ENCODE measurements at places on chromosomes 16 and 17.

GRCh38 chr17:27299384-27300049, 5.6 kb downstream of the WSB1 start:
- DNase-seq: no peak

GRCh38 chr16:6771956-6772355, 560.7 kb upstream of the RBFOX1 start:
- DNase-seq: no peak

- DNase-seq: no peak
Observed at GRCh38 chr16:6827931-6828330, 504.7 kb upstream of the RBFOX1 start.

- no peak for DNase-seq
Observed at GRCh38 chr17:77958716-77959125, 218 bp downstream of the TNRC6C start.

- no peak for DNase-seq
Observed at GRCh38 chr17:4553669-4554068, 1.5 kb downstream of the MYBBP1A start.

DNA sequence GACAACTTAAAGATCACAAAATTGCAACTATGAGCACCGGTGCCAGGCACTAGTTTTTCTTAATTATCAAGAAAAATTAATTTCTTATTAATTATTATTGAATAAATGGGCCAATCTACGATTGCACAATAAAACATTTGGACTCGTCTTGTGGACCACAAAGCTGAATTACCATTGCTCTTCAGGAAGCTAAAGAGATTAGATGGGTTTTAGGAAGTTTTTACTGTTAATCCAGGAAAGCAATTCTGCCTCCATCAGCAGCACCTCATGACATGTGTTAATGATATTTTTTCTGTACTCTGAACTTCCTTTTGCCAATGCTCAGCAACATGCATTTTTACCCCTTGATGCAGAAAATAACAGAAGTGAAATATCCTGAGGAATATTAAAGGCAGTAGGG, 37.9 kb downstream of the HS3ST3A1 start:
- no peak for DNase-seq

- DNase-seq: no peak
Observed at GRCh38 chr17:78665952-78666920, 89.0 kb upstream of the DNAH17 start.

GRCh38 chr17:16122697-16123434, 92.5 kb downstream of the NCOR1 start:
- no peak for DNase-seq

DNA sequence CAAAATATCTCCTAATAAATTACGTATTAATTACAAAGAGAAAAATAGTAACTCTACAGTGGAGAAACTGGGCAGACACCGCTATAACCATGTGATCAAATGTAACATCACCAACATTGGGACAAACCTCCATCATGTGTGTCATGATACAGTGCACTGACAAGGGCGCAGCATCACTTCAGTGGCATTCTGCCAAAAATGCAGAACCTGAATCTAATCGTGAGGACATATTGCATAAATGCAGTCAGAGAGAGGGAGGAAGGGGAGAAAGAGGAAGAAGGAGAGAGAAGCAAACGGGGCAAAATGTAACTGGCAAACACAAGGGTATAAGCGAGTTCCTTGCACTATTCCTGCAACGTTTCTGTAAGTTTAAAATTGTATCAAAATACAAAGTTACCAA, 74.2 kb upstream of the MARCHF10 start:
- DNase-seq: no peak

DNA sequence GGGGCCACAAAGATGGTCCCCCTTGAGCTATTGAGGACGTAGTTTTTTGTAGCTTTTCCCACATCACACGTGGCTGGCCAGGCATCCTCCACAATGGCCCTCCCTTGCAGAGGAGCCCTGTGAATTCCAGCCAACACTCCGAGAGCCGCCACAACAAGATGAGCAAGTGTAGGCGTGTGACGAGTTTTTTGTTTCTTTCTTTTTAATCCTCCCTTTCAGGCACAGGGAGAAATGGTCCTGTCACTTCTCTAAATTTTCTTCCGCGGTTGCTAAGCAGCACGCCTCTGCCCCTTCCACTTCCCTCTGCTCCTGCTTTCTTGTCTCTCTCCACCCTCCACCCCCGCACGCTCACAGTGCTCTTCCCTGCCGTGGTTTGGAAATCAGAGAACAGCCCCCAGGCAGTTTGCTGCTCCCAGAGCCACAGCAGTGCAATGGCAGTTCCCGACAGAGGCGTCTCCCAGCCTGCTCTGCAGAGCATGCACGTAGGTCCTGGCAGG, 68.0 kb upstream of the MRTFB start:
- peak; percentile 82 for DNase-seq

GRCh38 chr17:78934681-78935418, 9.7 kb upstream of the TIMP2 start:
- peak; percentile 66 for DNase-seq

GRCh38 chr16:66036793-66037715, 329.4 kb upstream of the CDH5 start:
- no peak for DNase-seq

- no peak for DNase-seq
Observed at GRCh38 chr17:74226252-74226651, 12.9 kb downstream of the TTYH2 start.

- peak; percentile 38 for DNase-seq
Observed at GRCh38 chr17:3890878-3891219, 2.0 kb downstream of the CAMKK1 start.

GRCh38 chr17:35373984-35374765, 754 bp upstream of the SLFN11 start:
- DNase-seq: peak; percentile 52

GRCh38 chr16:89171216-89172170, at the start of gene CDH15:
Gene CDH15, plus strand, starts transcription at chr16:89171748. Its CDS starts 84 bp downstream, at chr16:89171832.
- DNase-seq: peak; percentile 100

DNA sequence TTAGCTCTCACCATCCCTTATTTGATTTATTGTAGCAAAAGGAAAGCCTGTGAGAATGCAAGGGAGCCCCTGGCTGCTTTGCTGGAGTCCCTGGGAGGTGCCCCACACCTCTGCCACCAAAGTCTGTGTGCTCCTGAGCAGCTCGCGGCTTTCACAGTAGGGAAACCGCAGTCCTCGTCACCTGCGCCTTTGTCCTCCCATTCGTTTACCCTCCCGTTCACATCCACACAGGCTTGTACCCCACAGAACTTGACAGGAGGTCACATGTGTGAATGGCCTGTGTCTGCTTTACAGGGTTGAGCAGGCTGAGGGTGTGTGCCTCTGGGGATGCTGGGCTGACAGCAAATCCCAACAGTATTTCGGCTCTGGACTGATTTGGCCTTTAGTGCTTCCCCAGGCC, 152.5 kb downstream of the LGALS9B start:
- no peak for DNase-seq

- no peak for DNase-seq
Observed at GRCh38 chr17:28912281-28912937, 9.5 kb upstream of the DHRS13 start.

DNA sequence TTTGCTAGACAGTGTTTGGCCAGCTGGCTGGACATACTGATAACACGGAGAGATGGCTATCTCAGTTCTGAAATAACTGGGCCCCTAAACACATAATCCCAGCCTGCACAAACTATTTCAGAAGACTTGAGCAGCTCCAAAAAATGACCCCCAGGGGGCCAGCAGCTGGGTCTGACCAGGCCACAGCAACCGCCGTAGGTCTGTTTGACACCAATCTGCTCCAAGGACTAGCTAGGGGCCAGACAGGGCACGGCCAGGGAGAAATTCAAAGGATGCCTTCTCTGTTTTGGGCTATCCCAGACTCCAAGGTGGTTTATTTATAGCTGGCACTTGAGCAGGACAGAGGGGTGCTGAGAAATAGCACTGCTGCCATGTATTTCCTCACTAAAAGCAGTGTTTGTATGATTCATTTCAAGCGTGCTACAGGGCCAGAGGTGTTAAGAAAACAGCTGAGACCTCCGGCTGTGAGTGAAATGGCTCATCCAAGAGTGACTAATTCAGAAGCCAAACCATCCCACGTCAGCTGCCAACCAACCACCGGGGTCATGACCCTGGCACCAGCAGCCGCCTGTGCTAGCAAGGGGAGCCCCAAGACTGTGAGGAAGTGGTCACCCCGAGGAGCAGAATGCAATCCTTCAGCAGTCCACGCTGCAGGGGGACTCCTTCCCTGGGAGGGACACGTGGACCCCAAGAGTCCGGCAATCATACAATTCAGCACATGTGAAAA, 5.7 kb downstream of the GGA2 start:
- DNase-seq: peak; percentile 94

DNA sequence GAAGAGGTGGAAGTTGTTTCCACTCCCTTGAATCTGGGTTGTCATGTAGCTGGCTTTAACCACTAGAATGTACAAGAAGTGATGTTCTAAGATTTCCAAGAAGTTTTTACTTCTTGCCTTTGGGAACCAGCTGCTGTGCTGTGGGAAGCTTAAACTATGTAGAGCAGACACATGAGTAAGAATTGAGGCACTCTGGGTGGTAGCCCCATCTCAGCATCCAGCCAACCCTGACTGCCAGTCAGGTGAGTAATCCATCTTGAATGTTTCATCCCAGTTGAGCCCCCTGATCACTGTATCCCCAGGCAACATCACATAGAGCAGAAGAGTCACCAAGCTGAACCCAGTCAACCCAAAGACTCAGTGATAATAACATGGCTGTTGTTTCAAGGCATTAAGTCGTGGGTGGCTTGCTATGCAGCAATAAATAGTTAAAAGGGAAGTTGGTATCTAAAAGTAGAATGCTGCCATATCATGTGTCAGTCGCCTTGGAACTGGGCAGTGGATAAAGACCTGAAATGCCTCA, 62.8 kb upstream of the GPR139 start:
- no peak for DNase-seq

- DNase-seq: no peak
Observed at GRCh38 chr16:81706327-81707295, 72.5 kb upstream of the PLCG2 start.

DNA sequence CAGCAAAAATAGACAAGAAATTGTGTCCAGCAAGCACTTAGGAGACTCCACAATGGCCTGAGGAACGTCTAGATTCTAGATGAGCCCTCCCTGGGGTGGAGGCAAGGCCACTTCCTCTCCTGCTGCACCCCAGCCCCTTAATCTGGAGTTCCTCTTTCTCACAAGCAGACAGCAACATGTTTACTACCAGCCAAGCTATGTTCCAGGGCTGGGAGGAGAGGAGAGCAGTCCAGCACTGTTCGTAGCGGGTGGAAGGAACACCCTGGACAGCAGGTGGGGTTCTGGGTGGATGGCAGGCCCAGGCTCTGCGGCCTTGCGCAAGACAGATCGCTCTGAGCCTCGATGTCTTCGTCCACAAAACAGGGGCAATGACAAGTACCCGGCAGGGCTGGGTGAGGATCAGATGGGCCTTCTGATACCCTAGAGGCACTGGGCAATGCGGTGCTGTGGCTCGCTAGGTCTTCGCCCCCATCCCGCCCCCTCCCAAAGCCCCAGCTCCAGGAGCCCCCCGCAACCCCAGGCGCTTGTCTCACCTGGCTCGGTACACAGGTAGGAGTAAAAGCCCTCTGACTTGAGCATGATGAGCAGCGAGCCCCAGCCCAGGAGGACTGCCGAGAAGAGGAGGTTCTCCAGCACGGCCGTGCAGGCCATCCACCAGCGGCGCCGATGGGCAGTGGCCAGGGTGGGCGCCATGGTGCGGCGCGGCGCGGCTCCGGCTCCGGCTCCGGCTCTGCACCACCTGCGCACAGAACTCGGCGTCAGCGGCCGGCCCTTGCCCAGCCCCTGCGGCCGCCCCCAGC, 1.3 kb downstream of the SLC43A2 start:
- DNase-seq: no peak

GRCh38 chr17:45848405-45848804, 3.7 kb downstream of the SPPL2C start:
- no peak for DNase-seq

GRCh38 chr17:51921500-51921899, 237.0 kb downstream of the CA10 start:
- no peak for DNase-seq

DNA sequence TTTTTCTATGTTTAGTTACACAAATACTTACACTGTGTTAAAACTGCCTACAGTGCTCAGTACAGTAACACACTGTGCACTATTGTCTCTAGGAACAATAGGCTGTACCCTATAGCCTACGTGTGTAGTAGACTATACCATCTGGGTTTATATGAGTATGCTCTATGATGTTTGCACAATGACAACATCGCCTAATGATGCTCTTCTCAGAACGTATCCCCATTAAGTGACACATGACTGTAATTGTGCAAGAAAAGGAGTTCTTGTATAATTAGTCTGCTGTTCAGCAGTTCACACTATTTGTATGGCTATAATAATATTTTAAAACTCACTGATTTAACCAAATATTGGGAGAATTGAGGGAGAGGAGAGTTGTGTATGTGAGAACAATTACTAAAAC, 173.7 kb downstream of the TRIM37 start:
- no peak for DNase-seq

- no peak for DNase-seq
Observed at GRCh38 chr17:55546991-55547664, 35.9 kb upstream of the SMIM36 start.

GRCh38 chr16:83054283-83054682, 427.5 kb downstream of the CDH13 start:
- DNase-seq: no peak

DNA sequence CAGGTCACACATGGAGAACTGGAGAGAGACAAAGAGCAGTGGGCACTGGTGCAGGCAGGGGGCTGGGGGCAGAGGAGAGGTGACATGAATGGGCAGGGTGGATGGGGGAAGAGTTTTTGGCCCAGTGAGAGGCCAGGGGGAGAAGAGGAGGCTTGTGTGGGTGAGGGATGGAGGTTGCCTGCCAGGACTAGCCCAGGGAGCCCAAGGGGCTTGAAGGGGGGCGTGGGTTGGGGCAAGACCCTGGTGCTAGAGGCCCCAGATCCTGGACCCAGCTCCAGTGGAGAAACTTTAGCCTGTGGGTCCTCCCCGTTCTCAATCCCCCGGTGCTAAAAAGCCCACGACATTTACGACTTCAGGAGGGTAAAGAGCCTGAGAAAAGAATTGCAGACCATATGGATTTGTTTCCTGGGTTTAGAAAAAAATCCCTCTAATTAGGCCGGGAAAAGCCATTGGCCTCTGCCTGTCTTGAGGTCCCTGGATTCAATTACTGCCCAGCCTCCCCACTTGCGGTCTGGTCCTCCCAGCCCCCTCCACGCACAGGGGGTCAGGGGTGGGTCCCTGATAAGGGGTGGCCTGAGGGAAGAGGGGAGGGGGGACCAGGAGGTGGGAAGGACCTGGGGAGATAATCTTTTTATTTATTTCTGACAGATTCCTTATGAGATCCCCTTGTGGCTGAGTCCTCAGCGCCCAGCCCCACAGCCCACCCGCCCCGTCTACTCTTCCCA, 33.0 kb downstream of the NGFR start:
- no peak for DNase-seq

GRCh38 chr17:35448899-35449227, 297 bp upstream of the SLFN13 start:
- no peak for DNase-seq

- DNase-seq: peak; percentile 72
Observed at GRCh38 chr17:72502371-72503341, 381.8 kb downstream of the SOX9 start.

DNA sequence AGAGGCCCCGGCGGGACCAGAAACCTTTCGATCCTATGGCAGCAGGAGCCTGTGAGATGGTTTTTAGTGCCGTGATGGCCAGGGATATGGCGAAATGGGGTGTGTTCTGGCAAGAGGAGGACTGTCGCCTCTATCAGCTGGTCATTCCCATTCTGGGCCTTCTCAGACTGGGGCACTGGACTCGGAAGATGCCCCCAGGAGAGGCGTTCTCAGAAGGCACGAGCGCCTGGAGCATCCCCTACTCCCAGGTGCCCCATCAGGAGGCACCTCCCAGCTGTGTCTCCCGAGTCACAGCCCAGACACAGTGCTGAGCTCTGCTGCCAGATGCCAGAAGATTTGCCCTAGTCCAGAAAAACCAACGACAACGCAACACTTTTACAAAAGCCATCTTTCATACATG, 54.6 kb upstream of the ENDOV start:
- DNase-seq: no peak
